Activated CD4-positive, alpha-beta memory T cell treated with anti-CD3 and anti-CD28 coated beads for 36 hours (primary cell): ENCODE measurements at places on chromosomes 2 and 18. TPM values are rescaled to one million over a fixed set of nuclear protein-coding genes. Genes with fewer than 3 reads are reported as not detected.

GRCh38 chr2:128736689-128737545 lies 418.2 kb upstream of the HS6ST1 start:
- H3K4me1 ChIP-seq = no peaks in the 10 kb centered on the region
- peak overlapping the region; percentile 17 for H3K4me3 ChIP-seq
- DNase-seq = peak; percentile 66
- no peak overlapping the region for H3K27ac ChIP-seq

GRCh38 chr2:46003903-46004473 lies 293.2 kb upstream of the EPAS1 start:
- H3K4me3 ChIP-seq = no peak overlapping the region
- DNase-seq = no peak
- no peaks in the 10 kb centered on the region for H3K4me1 ChIP-seq
- H3K27me3 ChIP-seq = no peaks in the 10 kb centered on the region
- no peak overlapping the region for H3K27ac ChIP-seq

- H3K4me1 ChIP-seq = no peaks in the 10 kb centered on the region
- H3K27ac ChIP-seq = no peak overlapping the region
- no peak overlapping the region for H3K4me3 ChIP-seq
- H3K27me3 ChIP-seq = no peaks in the 10 kb centered on the region
Observed at GRCh38 chr2:99278793-99279291, 22.2 kb downstream of the LYG1 start.

GRCh38 chr2:171271971-171272436 lies 111.3 kb upstream of the TLK1 start:
- no peaks in the 10 kb centered on the region for H3K27me3 ChIP-seq
- DNase-seq = no peak
- H3K4me3 ChIP-seq = no peak overlapping the region
- H3K36me3 ChIP-seq = no peaks in the 10 kb centered on the region

DNA sequence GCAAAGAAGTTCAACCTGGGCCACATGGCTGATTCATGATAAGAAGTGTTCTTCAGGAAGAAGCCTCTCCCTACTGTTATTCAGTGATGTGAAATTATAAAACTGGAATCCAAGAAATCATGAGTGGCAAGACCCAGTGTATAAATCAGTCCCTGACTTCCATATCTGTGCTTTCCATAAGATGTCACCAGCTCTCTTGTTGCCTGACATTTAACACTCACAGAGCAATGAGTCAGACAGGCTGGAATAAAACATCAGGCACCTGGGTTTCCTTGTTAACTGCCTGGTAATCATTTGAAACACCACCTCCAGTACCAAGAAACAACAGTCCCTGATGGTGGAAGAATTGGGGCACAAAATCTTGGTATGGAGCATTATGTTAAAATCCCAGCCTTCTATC lies 76.1 kb downstream of the SCG2 start:
- no peaks in the 10 kb centered on the region for H3K36me3 ChIP-seq
- DNase-seq = no peak
- no peak overlapping the region for H3K27ac ChIP-seq
- no peaks in the 10 kb centered on the region for H3K4me1 ChIP-seq
- no peak overlapping the region for H3K4me3 ChIP-seq
- no peaks in the 10 kb centered on the region for H3K27me3 ChIP-seq

- no peaks in the 10 kb centered on the region for H3K36me3 ChIP-seq
- peaks cover 8% of the 10 kb centered on the region for H3K27me3 ChIP-seq
- H3K4me1 ChIP-seq = no peaks in the 10 kb centered on the region
- H3K27ac ChIP-seq = no peak overlapping the region
Observed at GRCh38 chr2:161722547-161723503, 98.6 kb downstream of the SLC4A10 start.

The MPP4 gene
- not detected for total RNA-seq

The PID1 gene
- not detected for total RNA-seq

The FRZB gene
- not detected for total RNA-seq
